ENCODE measurements at places on chromosomes 13 and 19. TPM values are rescaled to one million over a fixed set of nuclear protein-coding genes. Genes with fewer than 3 reads are reported as not detected.

- DNase-seq, result no peak
Observed at GRCh38 chr19:15197942-15198341, 2.9 kb downstream of the NOTCH3 start.

The CRTC1 gene
- 20.3 TPM for total RNA-seq

The FSD1 gene
- 14.4 TPM for total RNA-seq

- DNase-seq, result no peak
Observed at GRCh38 chr13:110501188-110501587, 60.3 kb downstream of the RAB20 start.

The RGS9BP gene
- 0.13 TPM for total RNA-seq

DNA sequence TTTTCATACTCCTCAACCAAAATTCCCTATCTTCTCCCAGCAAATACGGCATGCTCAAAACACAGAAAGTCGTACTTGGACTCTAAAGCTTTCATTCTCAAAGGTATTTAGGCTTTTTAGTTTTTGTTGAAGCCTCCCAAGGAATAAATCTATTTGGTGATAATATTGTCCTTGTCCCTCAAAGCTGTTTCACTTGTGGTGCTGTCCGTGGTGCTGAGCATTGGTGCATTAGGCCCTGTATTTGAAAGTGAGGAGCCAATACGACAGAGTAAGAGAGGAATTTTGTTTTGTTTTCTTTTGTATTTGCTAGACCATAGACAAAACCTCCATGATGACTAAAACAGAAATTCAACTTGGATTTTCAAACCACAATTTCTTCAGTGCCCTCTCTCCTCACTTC lies 3.2 kb upstream of the LGALS13 start:
- peak; percentile 51 for DNase-seq

GRCh38 chr13:43434191-43434590 lies 352.6 kb downstream of the ENOX1 start:
- DNase-seq, result no peak

DNA sequence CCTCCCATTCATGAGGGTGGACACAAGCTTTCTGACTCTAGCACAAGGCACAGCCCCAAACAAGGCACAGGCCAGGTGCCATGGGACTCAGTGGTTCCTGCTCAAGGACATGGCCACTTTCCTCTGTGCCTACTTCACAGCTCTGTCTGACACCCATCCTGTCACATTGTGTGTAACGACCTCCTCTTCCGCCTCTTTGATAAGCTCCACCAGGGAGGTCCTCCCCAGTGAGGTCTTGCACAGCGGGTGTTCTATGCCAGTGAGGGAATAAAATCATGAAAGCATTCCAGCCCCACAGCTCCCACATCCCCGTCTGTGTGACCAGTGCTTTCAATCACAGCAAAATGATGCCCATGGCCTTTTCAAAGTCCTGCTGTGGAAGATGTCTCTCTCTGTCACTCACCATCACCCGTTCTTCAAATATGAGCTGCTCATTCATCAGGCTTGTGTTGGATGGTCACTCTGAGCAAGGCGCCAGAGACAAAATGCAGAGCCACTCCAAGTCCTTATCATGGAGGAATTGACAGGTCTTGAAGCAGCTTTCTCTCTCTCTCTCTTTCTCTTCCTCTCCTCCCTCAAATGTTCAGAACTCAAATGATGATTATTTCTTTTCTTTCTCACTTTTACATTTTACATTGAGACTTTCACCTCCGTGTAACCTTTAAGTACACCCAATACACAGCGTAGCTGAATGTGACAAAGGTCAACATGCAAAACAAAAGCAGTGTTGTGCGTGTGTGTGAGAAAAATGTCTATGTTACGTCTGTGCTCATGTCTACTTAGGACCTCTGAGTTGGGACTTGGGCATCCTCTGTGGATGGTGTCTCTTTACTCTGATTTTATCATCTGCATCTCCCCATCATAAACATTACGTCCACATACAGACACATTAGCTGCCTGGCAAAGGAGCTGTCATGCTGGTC lies 8.0 kb upstream of the SPATA13 start:
- DNase-seq, result peak; percentile 24

DNA sequence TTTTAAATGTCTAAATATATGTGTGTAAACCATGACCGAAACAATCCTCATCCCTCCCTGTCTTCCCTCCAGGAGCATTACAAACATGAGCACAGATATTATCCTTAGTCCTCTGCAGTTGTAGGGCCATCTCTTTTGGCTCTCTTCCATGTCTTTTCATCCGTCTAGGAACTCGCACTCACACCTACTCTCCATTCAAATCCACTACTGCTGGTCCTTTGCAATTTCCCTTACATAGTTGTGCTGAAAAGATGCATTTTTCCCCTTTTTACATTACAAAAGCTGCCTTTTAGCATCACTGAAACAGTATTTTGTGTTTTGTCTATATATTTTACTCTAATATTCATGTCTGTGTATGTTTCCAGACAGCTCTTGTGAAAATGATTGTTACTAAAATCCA lies 237.8 kb downstream of the DACH1 start:
- DNase-seq, result no peak

DNA sequence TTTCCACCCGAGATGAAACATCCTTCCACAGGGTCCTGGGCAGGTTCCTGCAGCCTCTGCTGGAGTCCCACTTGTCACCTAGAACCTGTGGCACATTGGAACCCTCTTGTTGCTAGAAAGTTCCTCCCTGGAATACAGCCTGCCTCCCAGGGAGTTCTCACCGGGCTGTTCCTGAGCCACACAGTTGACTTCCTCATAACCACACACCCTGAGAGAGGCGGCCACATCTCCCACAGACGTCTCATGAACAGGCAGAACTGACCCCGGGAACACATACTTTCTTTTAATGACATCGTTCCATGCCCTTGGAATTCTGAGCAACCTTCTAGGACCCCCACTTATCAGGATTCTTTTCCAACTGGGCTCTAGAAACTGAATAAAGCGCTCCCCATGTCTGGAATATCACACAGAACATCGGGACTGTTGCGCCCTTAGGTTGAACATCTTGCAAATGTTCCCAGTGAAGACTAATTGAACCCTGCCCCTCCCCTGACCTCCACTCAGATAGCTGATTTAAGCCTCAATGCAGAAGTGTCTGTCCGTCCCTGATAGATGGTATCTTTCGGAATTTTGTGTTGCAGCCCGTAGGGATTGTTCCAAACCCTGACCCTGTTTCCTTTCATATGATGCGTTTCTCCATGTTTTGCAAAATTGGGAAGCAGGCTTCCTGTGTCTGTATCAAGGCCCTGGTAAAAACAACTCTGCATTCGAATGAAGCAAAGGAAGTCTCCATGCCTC lies 91.1 kb downstream of the RAB20 start:
- DNase-seq, result no peak

- DNase-seq, result peak; percentile 75
Observed at GRCh38 chr13:98672947-98673613, 79.4 kb downstream of the SLC15A1 start.

- DNase-seq, result peak; percentile 86
Observed at GRCh38 chr19:8580710-8581281, 3.6 kb upstream of the MYO1F start.

DNA sequence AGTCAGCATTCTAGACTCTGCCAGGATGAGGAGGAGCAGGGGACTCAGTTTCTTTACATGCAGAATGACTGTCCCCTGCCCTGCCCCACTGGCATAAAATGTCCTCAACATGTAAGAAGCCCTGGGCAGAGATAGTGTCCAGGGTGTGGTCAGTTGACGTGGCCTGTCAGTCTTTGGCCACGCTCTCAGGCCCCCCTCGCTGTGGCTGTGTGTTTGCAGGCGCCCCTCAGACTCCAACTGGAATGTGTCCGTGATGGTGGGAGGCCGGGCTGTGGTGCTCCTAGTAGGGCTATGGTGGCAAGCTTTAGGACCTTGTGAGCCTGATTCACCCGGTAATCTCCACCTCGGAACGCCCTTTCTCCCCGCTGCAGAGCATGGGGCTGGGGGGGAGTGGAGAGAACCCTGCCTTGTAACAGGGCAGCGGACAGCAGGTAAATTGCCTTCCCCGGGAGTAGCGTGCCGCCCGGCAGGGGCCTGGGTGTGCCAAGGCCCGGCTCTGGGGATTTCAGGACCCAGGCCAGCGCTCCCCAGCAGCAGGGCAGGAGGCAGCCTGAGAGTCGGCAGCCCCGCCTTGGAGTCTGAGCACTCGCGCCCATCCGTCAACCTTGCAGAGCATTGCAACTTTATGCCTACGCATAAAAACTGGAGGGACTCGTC lies 62.3 kb downstream of the CHST8 start:
- DNase-seq, result peak; percentile 60

The ZNF729 gene
- not detected for total RNA-seq

- DNase-seq, result no peak
Observed at GRCh38 chr19:56101746-56102535, 19.2 kb downstream of the ZNF787 start.
